ENCODE measurements at places on chromosomes 13 and 19.

DNA sequence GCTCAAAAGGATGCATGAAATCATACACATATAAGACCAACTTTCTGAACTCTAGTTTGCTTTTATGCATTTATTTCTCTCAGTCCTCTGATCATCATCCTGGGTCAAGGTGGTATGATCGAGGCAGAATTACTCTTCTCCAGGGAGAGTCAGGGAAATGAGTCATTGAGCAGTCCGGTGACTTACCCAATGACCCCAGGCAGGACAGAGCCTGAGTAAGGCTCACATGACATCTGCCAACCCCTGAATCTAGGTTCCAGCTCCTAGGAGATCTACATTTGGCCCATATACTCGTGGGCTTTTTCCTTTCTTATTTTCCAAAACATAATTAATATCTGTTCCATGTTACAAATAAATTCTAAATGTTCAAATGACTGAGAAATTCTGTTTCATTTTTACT is 502.3 kb downstream of the FOXO1 start:
- no peak for DNase-seq

DNA sequence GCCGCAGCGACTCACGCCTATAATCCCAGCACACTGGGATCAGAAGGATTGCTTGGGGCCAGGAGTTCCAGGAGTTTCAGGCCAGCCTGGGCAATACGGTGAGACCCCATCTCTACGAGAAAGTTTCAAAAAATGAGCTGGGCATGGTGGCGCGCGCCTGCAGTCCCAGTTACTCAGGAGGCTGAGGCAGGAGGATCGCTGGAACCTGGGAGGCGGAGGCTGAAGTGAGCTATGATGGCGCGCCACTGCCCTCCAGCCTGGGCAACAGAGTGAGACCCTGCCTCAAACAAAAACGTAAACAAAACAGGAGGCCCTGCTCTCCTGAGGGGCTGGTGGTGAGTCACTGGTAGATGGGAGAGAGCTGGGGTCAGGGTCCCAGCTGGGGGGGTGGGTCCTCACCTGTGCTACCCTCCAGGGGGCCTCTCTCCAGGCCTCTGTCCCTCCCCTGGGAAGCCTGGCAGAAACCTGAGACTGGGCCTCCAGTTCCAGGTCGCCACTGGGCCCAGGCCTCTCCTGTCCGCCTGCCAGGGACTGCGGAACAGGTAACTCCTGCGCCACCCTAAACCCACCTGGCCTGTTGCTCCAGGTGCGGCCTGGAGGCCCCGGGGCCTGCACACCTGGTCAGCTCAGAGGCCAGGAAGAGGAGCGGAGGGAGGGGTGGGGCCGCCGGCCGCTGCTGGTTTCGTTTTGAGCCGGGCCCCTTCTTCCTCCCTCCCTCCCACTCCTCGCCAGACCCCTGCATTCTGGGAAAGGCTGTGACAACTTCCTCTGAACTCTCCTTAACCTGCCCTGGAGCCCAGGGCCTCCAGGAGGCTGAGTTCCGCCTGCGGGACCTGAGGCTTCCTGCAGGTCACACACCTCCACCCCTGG is 17.2 kb upstream of the ZBTB7A start:
- no peak for DNase-seq

DNA sequence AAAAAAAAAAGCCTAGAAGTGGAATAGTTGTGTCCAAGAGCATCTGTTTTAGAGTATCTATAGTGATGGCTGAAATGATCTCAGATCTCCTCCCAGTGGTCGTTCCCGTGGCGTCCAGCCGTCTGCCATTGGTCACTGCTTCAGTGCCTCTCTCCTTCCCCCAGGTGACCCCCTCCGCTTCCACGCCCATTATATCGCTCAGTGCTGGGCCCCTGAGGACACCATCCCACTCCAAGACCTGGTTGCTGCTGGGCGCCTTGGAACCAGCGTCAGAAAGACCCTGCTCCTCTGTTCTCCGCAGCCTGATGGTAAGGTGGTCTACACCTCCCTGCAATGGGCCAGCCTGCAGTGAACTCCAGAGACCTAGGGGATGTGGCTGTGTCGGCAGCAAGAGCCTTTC is 1.9 kb downstream of the TSEN34 start:
- DNase-seq = no peak

DNA sequence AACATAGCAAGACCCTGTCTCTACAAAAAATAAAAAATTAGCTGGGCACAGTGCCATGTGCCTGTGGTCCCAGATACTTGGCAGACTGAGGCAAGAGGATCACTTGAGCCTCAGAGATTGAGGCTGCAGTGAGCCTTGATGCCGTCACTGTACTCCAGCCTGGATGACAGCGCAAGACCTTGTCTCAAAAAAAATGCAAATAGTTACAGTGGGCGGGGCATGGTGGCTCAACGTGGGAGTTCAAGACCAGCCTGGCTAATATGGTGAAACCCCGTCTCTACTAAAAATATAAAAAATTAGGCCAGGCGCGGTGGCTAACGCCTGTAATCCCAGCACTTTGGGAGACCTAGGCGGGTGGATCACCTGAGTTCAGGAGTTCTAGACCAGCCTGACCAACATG is 8.5 kb downstream of the PGLS start:
- DNase-seq = no peak

- no peak for DNase-seq
Measured at GRCh38 chr19:11506101-11506555, 489 bp upstream of the ZNF653 start.

GRCh38 chr13:67806796-67807195 is 576.7 kb upstream of the PCDH9 start:
- DNase-seq = no peak

GRCh38 chr13:80577926-80578670 is 237.2 kb upstream of the SPRY2 start:
- no peak for DNase-seq

GRCh38 chr19:38095411-38096308 is 128.4 kb downstream of the DPF1 start:
- DNase-seq = peak; percentile 80

DNA sequence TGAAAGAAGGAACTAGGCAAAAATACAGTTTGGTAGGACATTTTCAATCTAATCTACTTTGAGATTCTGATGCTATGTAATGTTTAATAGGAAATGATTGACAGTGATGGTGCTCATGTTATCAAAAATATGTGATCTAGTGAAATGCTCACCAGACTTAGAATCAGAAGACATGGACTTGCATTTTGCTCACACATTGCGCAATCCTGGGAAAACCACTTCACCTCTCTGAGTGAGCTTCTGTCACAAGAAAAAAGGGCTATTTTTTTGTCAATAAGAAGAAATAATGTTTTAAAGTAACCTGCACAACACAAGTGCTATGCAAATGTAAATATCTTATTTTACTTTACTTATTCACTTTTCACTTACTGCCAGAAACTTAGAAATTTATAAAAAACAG is 380.9 kb upstream of the HTR2A start:
- DNase-seq = no peak

DNA sequence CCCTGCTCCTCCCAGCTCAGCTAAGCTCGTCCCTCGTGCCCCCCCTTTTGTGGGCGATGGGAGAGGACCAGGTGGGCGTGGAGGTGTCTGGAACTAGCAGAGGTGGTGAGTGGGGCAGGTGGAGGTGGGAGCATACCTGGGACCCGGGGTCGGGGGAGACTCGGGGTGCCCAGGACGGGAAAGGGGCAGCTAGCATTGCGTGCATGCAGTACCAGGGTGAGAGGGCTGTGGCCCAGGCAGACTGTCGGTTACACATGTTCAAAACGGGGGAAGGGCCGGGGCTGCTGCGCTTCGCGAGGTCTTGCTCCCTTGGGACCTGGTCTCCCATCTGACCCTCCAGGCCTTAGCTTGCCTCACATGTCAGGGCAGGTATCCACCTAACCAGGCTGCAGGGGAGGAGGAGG is 9.1 kb downstream of the TLE5 start:
- no peak for DNase-seq

DNA sequence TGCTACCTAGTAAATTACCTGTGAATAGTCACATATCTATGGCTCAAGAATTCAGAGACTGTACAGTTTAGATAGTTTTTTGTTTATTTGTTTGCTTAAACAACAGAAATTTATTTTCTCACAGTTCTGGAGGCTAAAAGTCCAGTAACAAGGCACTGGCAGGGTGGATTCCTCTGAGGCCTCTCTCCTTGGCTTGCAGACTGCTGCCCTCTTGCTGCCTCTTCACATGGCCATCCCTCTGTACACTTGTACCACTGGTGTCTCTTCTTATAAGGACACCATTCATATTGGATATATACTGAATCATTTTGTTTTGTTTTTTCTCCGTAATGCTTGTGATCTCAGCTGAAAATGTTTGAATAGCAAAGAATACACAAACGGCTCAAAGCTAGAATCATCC is 56.4 kb upstream of the MIR17HG start:
- DNase-seq = no peak

DNA sequence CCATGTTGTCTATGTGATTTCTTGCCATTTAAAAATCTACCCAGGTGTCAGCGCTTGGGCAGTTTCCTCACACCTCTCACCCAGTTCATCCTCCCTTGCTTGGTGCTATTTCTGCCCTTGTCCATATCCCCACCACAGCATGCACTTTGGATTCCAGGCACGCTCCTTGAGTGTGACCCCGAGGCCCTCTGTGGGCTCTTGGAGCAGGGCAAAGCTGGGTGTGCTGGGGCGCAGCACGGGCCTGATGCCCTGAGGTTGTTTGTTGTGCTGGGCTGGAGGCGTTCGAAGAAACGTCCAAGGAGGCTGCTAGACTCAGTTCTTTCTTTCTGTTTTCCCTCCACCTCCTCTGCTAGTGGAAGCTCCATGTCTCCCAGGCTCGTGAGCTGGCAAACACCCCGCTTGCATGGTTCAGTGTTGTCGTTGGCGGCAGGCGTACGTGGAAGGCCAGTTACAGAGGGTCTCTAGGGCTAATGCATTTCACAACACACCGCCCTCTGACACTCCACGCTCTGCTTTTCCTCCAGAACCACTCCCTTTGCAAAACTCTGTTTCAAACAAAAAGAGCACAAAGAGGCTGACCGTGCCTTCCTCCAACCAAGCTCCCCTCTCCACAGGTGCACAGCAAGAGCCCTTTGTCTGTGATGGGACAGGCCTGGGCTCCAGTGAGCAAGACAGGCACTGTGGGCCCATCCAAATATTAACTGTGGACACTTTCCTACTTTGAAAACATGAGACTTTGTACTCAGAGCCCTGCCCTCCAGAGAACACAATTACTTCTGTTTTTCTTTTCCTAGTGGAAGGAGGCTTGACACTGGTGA is 117.7 kb upstream of the GJB6 start:
- DNase-seq = no peak

GRCh38 chr13:25352230-25352629 is 19.5 kb upstream of the ATP8A2 start:
- no peak for DNase-seq

DNA sequence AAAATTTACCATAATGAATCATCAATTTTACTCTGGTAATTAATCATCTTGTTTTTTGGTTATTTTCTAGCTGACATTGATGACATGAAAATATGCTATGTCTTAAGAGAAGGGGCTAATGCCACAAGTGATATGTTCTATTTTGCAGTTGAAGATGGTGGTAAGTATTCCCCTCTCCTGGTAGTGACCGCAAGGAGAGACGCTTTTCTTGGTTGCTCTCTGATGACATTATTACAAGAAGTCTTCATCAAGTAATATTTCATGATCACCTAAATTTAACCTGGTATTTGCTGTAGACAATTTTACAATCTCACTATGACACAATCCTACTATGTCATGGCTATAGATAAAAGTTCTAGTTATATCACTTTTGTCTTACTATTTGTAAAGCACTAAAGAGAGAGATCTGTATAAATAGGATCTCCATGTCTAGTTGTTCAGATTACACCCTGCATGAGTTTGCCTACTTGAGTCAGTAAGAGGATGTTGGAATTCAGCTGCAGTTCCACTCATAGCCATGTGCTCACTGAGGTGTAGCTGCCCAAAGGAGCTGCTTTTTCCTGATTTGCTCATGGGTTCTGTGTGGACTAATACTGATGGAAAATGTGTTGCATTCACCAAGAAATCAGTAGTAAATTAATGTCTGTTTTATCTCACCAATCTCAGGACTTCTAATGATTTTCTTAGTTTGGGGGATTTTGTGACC is 10.9 kb downstream of the FREM2 start:
- no peak for DNase-seq

- DNase-seq = peak; percentile 87
Measured at GRCh38 chr13:33125821-33126570, 109.8 kb downstream of the KL start.

DNA sequence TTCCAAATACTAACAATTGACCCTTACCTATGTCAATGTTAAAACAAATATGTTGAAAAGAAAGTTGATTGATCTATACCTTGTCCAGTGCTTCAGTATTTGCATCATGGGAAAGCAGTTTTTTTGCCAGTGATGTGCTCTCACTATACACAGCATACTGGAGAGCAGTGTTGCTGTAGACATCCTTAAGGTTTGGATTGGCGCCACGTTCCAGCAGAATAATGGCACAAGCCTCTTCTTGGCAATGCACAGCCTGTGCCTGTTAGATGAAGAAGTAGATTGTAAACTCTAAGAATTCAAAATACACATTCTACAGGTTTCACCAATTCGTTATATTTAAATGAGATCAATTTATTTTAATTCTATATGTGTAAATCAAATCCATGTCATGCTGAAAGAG is 43.9 kb upstream of the C1QTNF9B start:
- no peak for DNase-seq

DNA sequence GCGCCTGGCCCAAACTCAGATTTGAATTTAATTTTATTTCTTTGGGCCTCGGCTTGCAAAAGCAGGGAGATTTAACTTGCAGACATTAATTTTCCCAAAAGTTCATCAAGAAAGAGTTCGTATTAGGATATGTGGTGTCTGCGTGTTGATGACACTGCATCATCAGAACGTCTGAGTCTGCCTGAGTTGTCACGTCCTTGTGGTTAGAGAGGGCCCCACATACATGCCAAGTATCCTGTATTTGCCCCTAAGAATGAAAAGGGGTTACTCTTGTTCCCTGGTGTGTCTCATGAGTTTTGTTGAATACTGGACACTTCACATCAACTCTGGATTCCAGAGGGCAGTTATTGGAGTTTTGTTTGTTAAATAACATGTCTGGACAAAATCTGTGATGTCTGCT is 5.6 kb upstream of the TEX29 start:
- DNase-seq = no peak

DNA sequence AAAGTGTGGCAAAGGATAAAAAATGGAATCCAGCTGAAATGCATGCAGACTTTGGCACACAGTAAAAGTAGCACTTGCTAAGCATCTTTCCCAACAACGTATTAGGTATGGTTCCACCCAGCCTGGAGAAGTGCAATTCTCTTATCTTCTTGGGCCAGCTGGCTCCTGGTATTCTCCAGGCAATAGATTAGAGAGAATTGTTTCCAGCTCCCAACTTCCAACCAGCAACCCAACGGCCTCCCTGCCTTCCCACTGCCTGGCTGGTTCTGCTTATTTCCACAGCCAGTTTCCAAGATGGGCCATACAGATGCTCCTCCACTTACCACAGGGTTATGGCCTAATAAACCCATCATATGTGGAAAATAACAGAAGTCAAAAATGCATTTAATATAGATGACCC is 133.4 kb downstream of the OXGR1 start:
- no peak for DNase-seq

- DNase-seq = no peak
Measured at GRCh38 chr13:92097337-92097903, 699.0 kb downstream of the GPC5 start.

- DNase-seq = no peak
Measured at GRCh38 chr19:39122934-39123731, 2.5 kb upstream of the PAK4 start.

- DNase-seq = peak; percentile 28
Measured at GRCh38 chr13:46614582-46614981, 61.6 kb downstream of the LRCH1 start.

- no peak for DNase-seq
Measured at GRCh38 chr13:110664673-110665072, 41.2 kb downstream of the CARS2 start.

- no peak for DNase-seq
Measured at GRCh38 chr13:23392313-23392712, 41.2 kb downstream of the SACS start.

- DNase-seq = no peak
Measured at GRCh38 chr13:43377973-43378372, 354.6 kb downstream of the DNAJC15 start.
